ENCODE measurements at places on chromosomes 2 and 18.

DNA sequence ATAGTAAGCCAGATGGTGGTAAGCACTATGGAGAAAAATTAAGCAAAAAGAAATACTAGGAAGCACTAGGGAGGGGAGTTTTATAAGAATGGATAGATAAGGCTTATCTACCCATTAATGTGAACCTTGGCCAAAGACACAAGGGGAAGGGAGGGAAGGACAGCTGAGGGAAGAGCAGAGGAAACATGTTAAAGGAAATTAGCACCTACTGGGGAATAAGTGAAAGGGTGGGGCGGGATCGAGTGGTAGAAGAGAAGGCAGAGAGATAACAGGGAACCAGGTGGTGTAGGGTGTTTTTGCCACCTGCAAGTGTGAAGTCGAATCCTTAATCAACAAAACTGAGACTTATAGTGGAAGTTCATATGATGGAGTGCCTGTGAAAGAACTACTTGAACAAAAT lies 1.7 kb downstream of the UNC80 start:
- DNase-seq: no peak

DNA sequence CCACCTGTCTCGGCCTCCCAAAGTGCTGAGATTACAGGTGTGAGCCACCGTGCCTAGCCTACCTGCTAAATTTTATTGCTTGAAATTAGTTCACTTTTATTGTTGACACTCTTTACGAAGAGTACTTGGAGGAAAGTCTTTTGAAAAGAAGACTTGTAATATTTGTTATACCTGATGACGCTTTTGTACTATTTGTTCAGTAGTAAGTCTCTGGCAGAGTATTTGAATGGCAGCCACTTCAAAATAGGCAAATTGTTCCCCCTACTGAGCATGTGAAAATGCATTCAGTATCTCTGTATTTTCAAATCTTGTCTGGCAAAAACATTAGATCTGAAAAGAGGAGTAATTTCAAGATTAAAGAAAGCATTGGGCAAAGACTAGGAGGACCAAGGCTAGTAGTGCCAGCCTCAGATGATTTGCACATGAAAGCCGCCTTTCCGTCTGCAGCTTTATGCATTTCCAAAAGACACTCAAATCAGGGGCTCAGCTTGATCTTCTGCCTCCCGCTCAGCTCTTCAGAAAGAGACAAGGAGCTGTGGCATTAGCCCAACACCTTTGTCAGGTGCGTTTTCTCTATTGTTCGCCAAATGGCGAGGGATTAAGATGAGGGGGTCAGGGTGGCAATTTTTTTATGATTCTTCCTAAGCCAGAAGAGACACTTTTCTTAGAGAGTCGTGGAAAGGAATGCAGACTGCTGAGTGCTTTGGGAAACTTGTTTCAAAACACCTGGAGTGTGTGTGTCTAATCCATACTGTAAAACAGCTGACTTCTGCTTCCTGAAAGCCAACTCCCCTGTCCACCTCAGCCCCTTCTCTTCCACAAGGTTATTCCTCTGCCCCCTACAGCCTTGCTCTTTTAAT lies 18.8 kb upstream of the FOXI3 start:
- DNase-seq: no peak

GRCh38 chr2:44753552-44754285 lies 187.8 kb upstream of the SIX3 start:
- no peak for DNase-seq

GRCh38 chr2:46821600-46821999 lies 94.0 kb downstream of the MCFD2 start:
- DNase-seq: no peak

DNA sequence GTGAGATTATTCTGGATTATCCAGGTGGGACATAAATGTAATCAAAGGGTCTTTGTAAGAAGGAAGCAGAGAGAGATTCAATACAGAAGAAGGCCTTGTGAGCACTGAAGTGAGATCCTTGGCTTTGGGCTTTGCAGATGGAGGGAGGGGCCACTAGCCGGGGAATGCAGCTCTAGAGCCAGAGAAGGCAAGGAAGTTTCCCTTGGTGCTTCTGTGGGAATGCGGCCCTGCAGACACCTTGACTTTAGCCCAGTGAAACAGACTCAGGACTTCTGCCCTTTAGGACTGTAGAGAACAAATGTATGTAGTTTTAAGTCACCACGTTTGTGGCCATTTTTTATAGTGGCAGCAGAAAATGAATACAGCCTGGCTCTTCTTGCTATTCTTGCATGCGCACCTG lies 8.1 kb downstream of the NEU2 start:
- DNase-seq: no peak

GRCh38 chr2:101521487-101521886 lies 46.6 kb upstream of the RFX8 start:
- DNase-seq: no peak
